Left kidney (tissue), 8 donors: ENCODE measurements at places on chromosomes 12 and 14. TPM values are rescaled to one million over a fixed set of nuclear protein-coding genes. Genes with fewer than 3 reads are reported as not detected.

ACTN1 gene
- 73.0 TPM for polyA plus RNA-seq

KCNH3 gene
- polyA plus RNA-seq: 5.2 TPM

AICDA gene
- 0.45 TPM for polyA plus RNA-seq

ZC3H10 gene
- polyA plus RNA-seq: 5.8 TPM

TEX22 gene
- polyA plus RNA-seq: 1.4 TPM

PSMD9 gene
- polyA plus RNA-seq: 44.9 TPM

IL22 gene
- polyA plus RNA-seq: not detected

ESPL1 gene
- 18.9 TPM for polyA plus RNA-seq

HOXC12 gene
- polyA plus RNA-seq: not detected

DNA sequence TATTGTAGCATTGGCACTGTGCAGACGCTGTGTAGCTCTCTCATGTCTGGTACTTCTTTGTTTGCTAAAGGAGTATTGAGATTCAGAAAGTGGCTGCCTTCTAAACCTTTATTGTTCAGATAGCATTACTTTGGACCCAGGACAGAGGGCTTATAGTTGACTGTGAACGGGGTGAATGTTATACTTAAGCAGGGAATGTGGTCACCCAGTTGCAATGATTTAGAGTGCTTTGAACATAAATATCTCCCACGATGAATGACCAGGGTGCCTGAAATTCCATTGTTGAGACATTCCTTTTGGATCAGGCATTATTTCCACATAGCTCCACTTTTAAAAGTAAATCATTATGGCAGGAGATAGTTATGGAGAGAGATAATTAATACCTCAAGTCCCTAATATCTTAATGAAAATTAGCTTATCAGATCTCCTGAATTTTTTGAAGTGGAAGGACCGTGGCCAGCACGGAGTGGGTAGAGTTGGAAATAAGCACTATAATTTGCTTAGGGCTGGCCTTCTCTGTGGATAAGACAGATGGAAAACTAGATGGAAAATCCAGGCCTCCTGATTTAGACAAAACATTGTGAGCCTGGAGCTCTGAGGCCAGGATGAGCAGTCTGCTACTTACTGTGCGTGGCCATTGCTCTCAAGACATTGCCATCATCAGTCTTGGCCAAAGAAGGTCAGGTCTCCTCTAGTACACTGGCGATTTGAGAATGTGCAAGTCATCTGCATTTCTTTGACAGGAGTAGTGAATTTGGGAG lies 114.5 kb downstream of the ETV6 start:
- no peak for DNase-seq

- DNase-seq: no peak
These were observed 80.8 kb downstream of the C14orf132 start for GRCh38 chr14:96119947-96120346.

DNA sequence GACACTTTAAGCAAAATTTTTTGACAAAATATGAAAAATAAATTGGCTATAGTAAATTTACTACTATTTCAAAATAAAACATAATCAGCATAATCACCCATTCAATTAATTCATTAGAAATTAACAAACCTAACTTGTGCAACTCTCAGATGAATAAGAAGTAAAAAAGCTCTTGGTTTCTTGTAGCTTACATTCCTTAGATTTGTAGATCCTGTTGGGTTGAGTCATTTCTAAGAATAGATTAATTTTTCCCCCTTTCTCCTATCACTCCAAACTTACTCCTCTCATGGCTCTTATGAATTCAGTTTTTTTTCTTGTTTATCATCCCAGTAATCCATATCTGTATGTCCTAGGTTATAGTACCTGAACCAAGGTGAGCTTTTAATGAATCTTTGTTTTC lies 230.9 kb upstream of the LRIG3 start:
- DNase-seq: no peak

- no peak for DNase-seq
These were observed 12.3 kb downstream of the EMP1 start for GRCh38 chr12:13208533-13209435.

GRCh38 chr14:68877993-68878575 lies 85.2 kb upstream of the ZFP36L1 start:
- DNase-seq: no peak

DNA sequence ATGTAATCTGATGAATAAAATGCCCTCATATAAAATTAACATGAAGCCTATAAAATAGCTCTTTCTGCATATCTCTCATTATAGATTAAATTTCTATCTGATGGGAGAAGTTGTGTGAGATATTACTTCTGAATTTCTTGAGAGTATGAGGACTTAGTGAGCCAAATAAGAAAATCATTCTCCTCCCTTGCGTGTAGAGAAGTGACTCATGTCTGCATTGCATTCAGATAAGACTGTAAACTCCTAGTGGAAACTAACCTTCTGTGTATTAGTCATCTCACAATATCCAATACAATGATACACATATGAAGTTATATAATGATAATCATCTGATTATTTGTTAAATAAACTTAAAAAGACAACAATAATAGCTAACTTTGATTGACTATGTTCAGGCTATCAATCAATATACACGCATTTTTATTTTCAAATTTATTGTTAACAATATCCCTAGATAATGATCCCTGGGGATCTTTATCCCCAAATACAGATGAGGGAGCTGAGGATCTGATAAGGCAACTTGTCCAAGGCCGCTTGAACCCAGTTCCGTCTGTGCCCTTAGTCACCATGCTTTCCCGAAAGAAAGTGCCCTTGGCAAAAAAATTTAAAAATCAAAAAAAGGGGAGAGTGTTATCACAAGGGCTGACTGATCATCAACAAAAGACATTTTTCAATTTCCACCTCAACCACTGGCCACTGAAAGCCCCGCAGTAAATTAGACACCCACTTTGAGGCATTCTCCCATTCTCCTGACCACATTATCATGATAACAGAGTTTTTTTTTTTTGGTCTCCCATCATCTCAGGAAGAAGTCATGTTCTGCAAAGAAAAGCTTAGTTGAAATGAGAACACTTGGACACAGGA lies 189.2 kb upstream of the RASSF8 start:
- no peak for DNase-seq

DNA sequence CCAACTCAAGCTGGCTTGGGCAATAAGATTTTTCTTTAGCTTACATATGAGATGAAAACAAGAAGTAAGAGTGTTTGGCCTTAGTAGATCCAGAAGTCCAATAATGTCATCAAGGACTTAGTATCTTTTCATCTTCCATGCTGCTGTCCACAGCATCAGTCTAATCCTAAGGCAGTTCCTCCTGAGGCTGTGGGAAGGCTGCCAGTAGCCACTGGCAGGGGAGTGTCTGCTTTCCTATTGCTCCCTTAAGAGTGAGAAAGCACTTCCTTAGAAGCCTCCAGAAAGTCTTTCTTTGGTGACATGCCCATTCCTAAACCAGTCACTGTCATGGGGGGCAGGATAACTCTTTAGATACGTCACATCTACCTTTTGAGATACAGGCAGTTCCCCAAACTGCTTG lies 317.7 kb downstream of the BMP4 start:
- DNase-seq: no peak

GRCh38 chr12:81167694-81168093 lies 89.8 kb downstream of the ACSS3 start:
- DNase-seq: no peak

DNA sequence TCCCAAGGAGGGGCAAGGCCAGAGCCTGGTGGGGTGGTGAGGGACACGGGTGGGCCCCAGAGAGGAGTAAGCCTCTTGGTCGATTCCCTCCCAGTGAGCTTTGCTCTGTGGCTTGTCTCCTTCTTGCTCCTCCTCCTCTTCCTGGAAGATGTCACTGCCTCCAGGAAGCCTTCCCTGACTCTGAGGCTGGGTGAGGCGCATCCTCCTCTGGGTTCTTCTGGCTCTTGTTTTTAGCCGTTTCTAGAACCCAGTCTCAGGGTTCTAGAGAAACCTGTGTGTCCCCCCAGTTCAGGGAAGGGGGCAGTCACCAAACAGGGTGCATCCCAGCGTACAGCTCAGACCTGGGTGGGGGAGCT lies 12.6 kb downstream of the KIF26A start:
- no peak for DNase-seq

GRCh38 chr12:2504577-2504976 lies 290.2 kb upstream of the FKBP4 start:
- no peak for DNase-seq

DNA sequence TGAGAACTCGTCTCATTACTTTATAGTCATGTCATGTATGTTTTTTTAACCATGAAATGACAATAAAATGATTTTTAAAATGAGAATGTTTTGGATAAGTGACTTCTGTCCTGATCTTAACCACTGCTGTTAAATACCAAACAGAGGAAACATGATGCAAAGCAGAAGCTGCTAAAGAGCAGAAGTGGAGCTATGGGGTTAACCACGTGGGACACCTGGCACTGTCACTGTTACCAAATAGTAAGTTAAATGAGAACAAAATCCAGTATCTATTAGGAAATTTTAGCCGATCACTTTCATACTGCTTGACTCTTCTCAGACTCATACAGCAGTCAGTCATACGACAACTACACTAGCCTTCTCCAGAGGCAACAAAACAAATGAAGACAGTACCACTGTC lies 82.4 kb downstream of the SCAF11 start:
- DNase-seq: no peak

GRCh38 chr12:59357811-59358210 lies 238.0 kb upstream of the SLC16A7 start:
- no peak for DNase-seq

DNA sequence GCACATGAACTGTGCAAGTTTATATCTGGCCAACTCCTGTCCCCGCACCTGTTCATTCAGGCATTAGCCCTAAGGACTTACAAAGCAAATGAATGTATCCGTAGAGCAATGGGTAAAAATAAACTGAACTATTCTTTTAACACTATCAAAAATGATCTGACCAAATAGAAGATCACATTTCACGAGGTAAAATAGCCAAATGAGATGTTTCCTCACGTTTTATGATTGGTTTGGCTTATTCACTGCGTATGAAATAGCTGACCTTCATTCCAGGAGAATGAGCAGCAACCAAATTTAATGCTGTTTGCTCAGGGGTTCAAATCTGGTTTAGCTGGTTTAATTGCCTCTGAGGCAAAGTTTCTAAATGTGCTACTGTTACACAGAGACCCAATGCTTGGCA lies 216.0 kb upstream of the EEA1 start:
- no peak for DNase-seq

GRCh38 chr12:27207615-27208413 lies 36.3 kb upstream of the STK38L start:
- no peak for DNase-seq

GRCh38 chr14:39419272-39419671 lies 13.0 kb downstream of the FBXO33 start:
- no peak for DNase-seq

DNA sequence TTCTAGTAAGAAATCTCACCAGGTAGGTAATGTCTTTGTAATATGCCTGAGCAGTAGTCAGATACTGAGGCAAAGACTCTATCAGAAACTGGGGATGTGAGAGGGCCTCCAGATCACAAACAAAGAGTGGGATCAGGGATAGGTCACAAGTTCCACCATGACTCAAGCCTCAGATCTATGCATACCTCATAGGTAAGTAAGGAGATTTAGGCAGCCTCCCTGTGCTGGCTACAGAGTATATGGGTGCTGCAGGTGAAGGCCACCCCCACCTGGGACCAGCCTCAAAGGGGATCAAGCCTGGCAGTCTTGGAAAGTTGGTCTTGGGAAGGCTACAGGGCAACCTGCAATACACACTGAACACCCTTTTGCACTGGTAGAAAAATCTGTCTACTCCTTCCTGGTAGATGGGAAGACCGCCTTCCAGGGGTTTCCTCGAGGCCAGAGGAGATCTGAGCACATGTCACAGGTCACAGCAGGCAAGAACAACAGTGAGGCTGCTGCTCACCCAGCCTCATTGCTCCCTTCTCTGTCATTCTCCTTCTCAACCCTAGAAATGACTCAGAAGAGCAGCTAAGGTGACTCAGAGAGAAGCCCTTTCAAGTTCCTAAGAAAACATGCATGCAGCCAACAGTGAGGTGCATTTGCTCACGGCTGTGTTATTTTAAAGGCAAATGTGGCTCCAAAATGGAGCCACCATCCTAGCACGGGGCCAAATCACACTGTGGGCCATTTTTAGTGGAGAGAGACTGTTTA lies 143.4 kb upstream of the CDKN3 start:
- DNase-seq: no peak

GRCh38 chr12:716506-716905 lies 35.9 kb upstream of the WNK1 start:
- no peak for DNase-seq

- no peak for DNase-seq
These were observed 9.4 kb downstream of the AHNAK2 start for GRCh38 chr14:104968541-104969401.
